Ovary (tissue), 10 donors: ENCODE measurements at places on chromosomes 16 and 17. TPM values are rescaled to one million over a fixed set of nuclear protein-coding genes. Genes with fewer than 3 reads are reported as not detected.

DNA sequence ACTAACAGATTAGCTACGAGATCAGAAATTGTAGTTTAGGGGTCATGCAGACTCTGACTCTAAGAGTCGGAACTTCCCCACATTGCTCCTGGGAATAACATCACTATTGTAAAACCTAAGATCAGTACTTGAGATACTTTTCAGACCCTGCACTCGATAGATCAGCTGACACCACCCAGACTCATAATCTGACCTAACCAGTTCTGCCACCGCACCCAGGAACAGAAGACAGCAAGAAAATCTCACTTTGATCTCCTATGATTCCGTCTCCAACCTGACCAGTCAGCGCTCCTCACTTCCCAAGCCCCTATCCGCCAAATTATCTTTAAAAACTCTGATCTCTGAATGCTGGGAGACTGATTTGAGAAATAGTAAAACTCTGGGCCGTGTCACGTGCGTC, 27.2 kb upstream of the ASGR2 start:
- no peak overlapping the region for H3K4me3 ChIP-seq
- DNase-seq, result no peak
- H3K36me3 ChIP-seq, result no peaks in the 10 kb centered on the region
- no peak overlapping the region for H3K27ac ChIP-seq

The GJD3 gene
- total RNA-seq, result 0.92 TPM

The TPSAB1 gene
- total RNA-seq, result not detected

The ZG16B gene
- total RNA-seq, result 1.0 TPM

DNA sequence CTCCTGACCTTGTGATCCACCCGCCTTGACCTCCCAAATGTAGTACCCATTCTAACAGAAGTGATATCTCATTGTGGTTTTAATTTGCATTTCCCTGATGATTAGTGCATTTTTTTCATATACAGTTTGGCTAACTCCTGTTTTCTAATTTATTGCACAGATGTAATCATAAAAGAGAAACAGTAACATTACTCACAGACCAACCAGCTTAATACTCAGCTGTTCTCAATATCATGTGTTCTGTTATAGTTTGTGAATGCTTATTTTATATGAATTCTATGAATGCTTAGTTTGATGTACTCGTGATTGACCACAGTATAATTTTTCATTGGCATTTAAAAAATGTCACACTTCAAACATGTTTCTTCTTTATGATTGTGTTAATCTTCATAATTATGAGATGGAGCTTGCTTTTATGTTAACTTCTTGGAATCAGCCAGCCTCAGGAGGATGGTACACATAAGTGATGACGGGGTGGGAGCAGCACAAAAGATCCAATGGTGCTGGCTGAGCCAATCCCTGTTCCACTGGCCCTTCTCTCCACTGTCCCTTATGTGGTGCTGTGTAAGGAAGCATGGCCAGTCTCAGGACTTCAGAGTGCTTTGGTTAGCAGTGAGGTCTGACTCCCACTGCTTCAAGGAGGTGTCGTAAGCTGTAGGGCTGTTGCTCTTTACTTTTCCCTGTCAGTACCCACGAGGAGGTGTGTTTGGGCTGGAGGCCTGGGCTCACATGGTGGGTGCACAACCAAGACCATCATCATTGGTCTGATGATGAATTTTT, 191.0 kb downstream of the SPECC1 start:
- H3K36me3 ChIP-seq, result no peaks in the 10 kb centered on the region
- H3K4me1 ChIP-seq, result peaks cover 7% of the 10 kb centered on the region
- H3K4me3 ChIP-seq, result no peak overlapping the region
- no peaks in the 10 kb centered on the region for H3K27me3 ChIP-seq
- no peak for DNase-seq
